DMS 273 treated with DMSO at 0.1 percent for 48 hours (cell line): ENCODE measurements at places on chromosomes 12 and 14.

- DNase-seq = no peak
These were observed 23.7 kb downstream of the DEGS2 start for GRCh38 chr14:100135784-100136183.

- DNase-seq = no peak
These were observed 126.7 kb upstream of the HIF1A start for GRCh38 chr14:61568572-61569011.

- no peak for DNase-seq
These were observed 2.3 kb upstream of the LHX5 start for GRCh38 chr12:113473942-113474341.

DNA sequence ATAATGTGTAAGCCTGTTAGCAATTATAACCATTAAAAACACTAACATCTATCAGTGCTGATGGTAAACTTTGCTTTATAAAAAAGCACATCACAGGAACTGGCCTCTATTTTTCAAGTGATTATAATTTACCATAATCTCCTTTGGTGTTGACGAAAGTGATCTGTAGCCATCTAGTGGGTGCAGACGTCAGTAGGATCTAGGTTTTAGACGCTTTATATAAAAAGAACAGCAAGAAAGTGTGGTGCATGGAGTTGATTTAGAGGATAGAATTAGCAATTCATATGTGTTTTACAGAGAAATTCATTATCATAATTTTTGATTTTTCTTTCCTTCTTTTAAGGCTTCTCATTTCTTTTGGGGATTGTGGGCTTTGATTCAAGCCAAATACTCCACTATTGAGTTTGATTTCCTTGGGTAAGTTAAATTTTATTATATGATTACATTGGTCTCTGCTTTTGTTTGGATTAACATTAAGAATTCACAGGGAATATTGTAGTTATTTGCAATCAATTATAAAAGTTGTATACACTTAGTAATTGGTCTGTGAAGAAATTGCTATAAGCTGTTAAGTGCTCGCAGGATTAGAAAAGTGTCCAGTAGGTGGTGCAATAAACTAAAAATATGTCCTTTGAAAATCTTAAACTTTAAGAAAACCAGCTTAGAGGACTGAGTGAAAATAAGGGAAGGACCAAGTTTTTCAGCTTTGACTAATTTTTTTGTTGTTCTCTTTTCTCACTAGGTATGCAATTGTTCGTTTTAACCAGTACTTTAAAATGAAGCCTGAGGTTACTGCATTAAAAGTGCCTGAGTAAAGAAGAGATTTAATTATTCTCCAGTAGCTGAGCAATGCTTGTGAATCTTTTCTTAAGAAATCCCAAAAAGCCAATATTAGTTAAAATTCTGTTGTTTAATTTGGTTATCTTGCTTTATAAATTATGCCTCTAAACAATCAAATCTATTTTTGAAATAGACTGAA, 59.5 kb downstream of the ETNK1 start:
- DNase-seq = peak; percentile 1

DNA sequence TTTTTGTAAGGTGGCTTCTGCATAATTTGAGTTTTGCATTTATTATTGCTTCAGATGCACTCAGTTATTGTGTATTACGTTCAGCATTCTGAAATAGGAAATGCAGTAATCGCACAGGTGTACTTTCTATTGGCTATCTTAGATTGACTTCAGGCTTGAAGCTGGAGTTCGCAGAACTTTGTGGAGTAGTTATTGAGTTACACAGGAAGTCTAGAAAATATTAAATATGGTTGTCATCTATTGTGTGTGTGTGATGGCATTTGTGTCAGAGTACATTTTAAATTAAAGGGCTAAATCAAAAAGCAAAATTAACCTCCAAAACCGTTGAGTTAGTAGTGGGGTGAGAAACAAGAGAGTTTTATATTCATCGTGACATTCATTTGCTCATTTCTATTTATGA, 2.7 kb downstream of the ARID2 start:
- DNase-seq = no peak

DNA sequence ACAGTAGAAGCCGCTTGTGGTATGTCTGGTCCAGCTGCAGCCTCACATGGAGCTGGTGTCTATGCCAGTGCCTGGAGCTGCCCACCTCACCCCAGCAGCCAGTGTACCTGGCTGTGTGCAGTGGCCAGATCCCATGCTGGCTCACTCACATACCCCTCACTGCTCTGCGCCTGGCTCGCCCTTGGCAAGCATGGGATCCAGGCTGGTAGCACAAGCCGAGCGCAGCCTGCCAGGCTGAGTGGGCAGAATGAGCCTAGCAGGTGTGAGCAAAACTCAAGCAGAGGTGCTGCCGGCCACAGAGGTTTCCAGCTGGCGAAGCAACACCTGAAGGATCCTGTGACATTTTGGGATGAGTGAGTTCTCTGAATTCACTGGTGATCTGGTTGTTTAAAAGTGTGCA, 5.0 kb upstream of the BTBD7 start:
- DNase-seq = no peak

DNA sequence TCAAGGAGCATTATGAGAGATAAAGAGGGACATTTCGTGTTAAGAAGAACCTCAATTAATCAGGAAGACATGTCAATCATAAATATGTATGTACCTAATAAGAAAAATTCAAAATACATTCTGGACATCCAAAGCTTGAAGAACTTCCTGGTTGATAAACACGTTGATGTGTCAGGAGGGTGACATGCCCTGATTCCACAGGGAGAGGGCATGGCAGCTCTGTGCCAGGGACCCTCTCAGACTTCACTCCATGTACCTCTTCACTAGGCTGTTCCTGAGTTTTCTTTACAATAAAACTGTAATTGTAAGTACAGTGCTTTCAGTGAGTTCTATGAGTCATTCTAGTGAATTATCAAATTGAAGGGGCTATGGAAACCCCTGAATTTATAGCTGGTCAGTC, 163.5 kb downstream of the CFAP54 start:
- no peak for DNase-seq
